ENCODE measurements at places on chromosomes 5 and 9.

DNA sequence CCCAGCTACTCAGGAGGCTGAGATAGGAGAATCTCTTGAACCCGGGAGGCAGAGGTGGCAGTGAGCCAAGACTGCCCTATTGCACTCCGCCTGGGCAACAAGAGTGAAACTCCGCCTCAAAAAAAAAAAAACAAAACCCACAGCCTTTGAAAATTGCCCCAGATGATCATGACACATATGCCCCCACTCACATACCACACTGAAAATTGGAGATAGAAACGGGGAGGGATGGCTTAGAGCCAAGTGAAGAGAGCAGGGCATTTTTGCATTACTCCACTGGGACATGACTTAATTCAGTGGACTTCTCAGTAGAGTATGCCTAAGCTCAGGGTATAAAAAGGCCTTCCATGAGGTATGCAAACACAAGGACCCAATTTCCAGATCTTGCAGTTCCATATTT, 309.3 kb downstream of the BNC2 start:
- no peak for DNase-seq

DNA sequence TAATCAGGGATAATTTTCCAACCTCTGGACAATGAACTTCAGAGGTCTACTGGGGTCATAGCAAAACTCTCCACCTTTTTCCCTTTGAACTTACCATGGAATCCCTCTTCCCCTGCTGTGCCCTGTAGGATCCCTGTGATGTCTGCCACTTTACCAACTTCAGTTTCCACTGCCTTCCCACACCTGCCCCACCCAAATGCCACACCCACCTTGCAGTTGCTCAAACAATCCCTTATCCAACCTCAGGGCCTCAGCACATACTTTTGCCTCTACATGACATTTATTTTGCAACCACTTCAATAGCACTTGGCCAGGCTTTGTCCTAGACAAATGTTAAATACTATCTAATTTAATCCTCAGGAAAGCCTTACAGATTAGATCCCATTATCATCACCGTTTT, 463.7 kb upstream of the WWC1 start:
- DNase-seq, result no peak

DNA sequence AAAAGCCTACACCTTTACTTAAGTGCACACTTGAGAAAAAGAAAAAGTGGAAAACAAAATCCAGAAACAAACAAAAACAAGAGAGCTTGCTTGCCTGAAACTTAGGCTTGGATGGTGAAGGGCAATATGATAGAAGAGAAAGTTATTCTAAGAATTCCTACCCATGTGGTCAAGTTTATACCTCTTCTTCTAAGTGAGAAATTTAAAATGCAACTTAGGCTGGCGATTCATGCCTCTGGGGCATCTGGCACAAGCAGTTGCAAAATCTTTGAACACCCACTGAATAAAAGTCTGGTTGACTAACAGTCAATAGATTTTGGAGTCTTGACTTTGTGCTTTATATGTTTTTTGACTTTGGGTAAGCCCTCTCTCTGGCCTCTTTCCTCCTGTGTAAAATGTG, 239.6 kb downstream of the KDM4C start:
- DNase-seq, result no peak

GRCh38 chr5:137833463-137833862, 34.2 kb upstream of the MYOT start:
- DNase-seq, result no peak

- no peak for DNase-seq
Observed at GRCh38 chr5:55159763-55160492, at the start of gene GPX8. Gene GPX8, plus strand, starts transcription at chr5:55160171. Its CDS starts 22 bp downstream, at chr5:55160193.

Data from stimulated activated CD8-positive, alpha-beta memory T cell treated with anti-CD3 and anti-CD28 coated beads, Interleukin-4, amount 100 ng/mL, for 4 hours (primary cell).